HFFc6 (cell line): ENCODE measurements at places on chromosomes 1 and 21.

DNA sequence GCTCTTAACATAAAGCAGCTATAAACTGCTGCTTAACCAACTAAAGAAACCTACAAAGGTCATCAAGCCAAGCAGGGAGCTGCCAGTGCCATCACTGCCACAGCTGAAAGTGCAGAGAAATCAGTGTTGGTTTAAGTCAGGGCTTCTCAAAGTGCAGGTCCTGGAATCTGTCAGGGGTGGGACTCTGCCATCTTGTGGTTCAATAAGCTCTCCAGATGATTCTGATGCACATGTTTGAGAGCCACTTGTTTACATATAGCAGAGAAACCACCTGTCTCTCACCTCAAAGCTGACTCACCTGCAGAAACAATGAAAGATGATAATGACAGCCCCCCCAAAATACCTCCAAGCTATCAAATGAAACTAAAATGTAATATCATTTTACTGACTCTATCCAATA lies 49.3 kb downstream of the SH3GLB1 start:
- no peak for DNase-seq

DNA sequence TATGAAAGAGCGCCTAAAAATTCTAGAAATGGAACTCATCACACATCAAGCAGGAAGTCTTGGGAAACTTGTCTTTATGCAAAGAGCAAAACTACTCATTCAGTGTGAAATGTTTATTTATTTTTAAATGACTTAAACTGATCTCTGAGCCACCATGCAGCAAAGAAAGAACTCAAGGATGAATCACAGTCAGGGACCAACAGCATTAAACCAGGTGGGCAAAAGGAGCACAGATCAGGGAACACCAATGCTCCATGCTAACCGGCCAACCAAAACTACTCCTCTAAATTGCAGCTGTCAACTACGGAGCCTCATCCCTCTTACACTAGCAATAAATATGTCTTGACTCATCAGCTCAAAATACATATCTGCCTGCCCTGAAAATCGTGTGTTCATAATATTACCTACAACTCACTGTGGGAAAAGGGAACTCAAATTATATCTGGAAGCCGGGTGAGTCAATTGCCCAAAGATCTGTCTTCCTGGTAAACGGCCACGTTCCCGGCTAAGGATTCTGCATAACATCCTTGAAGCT lies 129.2 kb downstream of the PTPN14 start:
- peak; percentile 73 for DNase-seq

- no peak for DNase-seq
Measured at GRCh38 chr1:16900751-16901150, 5.0 kb downstream of the RNU1-2 start.

DNA sequence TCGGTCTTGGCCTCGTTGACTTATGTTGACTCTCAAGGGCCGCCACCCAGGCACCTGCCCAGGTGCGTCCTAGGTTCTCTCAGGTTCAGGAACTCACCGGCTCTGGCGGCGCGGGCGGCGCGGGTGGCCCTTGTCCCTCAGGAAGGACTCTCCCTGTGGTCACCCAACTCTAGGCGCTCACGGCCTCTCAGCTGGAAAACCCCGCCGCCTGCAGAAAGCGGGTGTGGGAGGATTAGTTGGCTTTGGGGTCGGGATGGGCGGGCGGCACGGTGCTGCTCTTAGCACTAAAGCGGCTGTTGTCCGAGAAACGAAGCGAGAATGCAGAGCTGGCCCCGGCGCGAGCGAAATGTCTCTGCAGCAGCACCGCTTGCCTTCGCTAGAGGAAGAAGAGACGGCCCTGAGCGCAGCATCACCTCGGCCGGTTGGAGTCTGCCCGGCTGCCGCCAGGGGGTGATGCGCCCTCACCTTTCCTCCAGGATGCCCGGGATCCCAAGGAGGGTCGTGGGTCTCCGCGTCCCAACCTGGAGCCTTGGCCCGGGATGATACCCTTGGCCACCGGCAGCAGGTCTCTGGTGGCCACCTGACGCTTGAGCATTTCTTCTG lies 8.1 kb upstream of the TADA1 start:
- DNase-seq = no peak
